ENCODE measurements at places on chromosomes 2 and 18. TPM values are rescaled to one million over a fixed set of nuclear protein-coding genes. Genes with fewer than 3 reads are reported as not detected.

DNA sequence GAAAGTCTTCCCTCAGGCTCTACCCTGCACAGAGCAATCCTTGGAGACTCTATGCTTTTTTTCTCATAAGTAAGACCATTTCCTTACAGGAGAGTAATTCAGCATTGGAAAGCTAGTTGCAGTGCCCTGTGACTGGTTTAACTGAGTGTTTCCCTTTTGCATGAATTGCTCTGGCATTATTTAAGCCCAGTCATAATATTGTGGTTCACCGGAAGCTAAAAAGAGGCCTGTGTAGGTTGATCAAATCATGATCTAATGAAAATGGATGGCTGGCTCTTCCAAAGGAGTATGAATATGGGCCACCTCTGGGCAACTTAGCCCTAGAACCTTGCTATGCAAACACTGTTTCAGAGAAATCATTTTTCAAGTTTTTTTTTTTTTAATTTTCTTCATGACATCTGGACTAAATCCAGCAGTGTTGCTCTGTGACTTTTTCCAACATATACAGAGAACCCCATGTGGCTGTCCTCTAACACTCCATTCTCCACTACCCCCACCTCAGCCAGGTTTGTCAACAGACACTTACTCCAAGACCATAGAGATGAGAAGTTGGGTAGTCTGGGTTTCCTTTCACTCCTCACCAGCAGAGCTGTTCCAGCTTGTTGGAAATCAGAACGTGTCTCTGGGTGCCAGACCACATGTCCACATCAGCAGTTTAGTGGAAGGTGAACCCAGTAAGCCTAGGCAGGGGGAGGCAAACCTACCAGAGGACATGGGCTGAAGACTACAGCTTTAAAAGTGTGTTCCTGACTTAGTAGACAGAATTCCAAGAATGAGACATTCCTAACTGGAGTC lies 175.2 kb upstream of the SLC14A2 start:
- DNase-seq: no peak

- DNase-seq: no peak
These were observed 10.6 kb upstream of the FAM117B start for GRCh38 chr2:202624133-202624532.

DNA sequence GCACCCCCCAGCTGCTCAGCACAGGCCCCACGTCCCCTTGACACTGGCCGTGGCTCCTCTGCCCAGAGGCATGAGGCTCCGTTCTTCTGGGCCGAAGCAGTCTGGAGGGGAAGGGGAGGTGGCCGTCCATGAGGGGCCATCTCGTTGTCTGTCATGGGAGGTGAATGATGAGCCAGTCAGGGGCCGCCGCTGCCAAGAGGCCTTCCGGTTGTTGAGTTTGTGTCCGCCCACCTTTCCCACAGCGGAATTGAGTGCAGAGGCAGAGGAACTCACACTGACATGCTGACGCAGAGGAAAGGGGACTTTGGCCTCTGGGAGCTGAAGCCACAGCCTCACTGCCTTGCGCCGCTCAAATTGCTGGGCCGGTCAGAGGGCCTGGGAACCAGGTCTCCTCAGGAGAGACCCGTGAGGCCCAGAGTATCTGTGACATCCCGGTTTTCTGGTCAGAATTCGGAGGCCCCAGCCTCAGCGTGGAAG lies 268.4 kb downstream of the ATAD2B start:
- DNase-seq: no peak

GRCh38 chr2:198930170-198930569 lies 527.6 kb downstream of the SATB2 start:
- DNase-seq: no peak

GRCh38 chr2:235551965-235552364 lies 58.1 kb downstream of the AGAP1 start:
- DNase-seq: peak; percentile 61

DNA sequence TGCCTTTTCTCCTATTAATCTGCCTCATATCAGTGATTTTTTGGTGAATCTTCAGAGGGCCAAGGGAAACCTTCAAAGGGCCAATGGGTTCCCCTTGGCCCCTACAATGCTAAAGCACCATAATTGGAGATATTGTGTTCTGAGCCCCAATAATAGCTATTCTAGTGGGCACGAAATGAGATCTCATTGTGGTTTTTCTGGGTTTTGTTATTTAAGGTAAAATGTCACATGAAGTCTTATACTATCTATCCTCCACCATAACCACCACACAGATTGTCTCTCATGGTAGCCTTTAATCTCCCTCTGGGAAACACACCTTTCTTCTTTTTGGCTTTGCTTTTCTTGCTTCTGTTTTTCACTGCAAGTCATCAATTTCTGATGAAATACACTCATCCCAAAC lies 152.8 kb downstream of the B3GNT2 start:
- DNase-seq: no peak

DNA sequence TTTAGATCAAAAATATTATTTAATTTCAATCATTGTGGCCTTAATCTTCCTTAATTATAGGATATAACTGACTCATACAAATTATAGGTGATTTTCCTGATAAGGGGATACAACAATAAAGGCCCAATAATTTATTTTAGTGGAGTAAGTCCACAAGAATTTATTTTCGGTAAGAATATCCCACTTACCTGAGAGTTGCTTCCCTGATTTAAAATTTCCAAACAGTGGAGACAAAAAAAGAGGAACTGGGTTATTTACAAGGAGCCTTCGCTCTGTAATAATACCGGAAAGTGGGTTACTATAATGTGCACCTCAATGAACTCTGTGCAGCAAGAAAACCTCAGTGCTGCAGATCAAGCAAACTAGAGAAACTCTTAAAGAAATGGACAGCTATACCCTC lies 42.2 kb downstream of the FEZ2 start:
- no peak for DNase-seq

GRCh38 chr2:3959372-3959771 lies 256.0 kb downstream of the DCDC2C start:
- no peak for DNase-seq

GRCh38 chr18:44856157-44856556 lies 175.5 kb downstream of the SETBP1 start:
- DNase-seq: no peak

- DNase-seq: no peak
These were observed 268.2 kb downstream of the NRXN1 start for GRCh38 chr2:50763776-50764175.

DNA sequence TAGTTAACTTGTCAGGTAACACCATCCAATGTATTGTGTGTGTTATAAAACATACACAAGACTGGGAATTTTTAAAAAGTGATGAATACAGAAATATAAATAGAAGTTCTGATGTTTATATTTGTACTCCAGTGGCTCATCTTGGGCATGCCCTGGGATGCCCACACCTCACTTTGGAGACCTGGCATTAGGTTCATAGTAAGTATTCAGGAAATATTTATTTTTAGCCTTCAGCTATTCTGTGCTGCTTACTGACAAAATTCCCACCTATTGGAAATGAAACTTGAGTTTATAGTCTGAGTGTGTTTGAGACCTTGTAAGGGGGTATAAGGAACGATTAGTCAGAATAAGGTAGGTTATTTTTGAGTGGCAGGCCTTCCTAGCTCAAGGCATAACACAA lies 67.5 kb downstream of the MYO1B start:
- DNase-seq: no peak

DNA sequence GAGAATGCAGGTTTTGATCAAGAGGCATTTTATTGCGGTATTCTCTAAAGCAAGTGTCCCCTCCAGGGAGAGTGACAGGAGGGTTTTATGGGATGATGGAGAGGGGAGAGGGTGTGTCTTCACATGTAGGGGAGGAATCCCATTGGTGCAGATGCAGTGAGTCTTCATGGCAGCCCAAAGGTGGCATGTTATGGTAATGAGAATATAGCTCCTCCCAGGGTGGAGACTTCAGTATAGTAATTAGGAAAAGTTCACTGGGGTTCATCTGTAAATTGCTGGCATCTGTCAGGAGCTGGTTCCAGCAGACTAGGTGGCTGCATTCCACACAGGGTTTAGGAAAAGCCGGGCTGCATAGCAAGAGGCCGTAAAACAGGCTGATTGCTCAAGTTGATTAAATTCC lies 230.7 kb upstream of the CCDC68 start:
- DNase-seq: no peak

DNA sequence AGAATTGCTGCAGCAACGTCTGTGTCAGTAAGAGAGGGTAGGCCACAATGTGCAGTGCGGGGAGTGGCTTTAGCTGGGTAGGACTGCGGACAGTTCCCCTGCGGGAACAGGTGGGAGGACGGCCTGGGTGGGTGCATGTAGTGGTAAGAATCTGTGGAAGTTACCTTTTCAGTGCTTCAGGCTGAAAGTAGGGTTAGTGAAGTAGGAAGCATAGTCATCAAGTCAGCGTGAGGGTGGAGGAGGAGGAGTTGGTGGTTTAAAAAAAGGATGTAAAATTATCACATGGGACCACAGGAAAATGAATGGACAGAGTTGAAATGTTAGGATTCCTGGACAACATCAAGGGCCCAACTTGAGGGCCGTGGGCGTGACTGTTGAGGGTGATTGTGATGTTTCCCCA lies 13.2 kb downstream of the CEP192 start:
- no peak for DNase-seq

GRCh38 chr18:23825978-23826405 lies 136.7 kb downstream of the LAMA3 start:
- peak; percentile 80 for DNase-seq

GRCh38 chr2:160309585-160309984 lies 109.5 kb upstream of the ITGB6 start:
- DNase-seq: no peak

DNA sequence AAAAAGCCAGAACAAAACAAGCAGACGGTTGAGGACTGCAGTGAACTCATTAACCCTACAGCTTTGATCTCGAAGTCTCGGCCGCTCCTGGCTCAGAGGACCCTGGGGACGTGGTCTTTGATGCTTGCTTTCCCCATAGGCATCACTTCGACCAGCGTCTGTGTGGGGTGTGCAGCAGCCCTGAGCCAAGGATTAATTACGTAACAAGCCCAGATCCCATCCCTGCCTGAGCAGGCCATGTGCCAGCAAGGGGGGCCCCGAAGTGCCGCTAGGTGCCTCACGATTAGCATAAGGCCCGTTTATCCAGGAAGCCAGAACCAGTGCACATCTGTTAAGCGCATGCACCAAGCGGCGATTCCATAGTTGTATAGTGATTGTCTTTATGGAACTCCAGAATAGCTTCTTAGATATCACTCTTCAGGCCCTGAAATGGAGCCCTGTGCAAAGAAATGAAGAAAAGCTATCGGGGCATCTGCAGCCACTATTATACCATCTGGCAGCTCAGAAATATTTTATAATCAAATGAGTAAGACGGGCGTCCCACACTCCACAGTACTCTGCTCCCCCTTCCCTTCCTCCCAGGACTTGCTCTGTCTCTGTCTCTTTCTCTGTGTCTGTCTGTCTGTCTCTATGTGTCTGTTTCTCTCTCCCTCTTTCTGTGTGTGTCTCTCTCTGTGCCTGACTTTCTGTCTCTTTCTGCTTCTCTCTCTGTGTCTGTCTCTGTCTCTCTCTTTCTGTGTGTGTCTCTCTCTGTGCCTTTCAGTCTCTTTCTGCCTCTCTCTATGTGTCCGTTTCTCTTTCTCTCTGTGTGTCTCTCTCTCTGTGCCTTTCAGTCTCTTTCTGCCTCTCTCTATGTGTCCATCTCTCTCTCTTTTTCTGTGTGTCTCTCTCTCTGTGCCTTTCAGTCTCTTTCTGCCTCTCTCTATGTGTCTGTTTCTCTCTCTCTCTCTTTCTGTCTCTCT lies 41.7 kb downstream of the HPCAL1 start:
- DNase-seq: no peak

GRCh38 chr18:8942909-8943545 lies 159.5 kb upstream of the NDUFV2 start:
- no peak for DNase-seq

DNA sequence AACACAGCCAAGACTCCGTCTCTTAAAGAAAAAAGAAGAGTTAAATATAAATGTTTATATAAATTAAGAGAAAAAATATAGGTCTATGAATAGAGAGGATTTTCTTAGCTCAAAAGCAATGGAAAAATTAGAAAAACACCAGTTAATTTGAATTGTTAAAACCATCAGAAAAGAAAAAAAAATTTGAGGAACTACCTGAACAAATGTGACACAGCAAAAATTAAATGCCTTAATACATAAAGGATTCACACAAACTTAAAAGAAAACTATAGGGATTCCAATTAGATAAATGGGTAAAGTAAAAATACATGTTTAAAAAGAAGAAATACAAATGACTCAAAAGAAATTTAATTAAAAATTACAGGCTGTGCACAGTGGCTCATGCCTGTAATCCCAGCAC lies 147.9 kb upstream of the DNMT3A start:
- no peak for DNase-seq

Gene REG3A
- total RNA-seq: not detected

Gene PLGLB1
- total RNA-seq: 1.7 TPM

Gene DHRS9
- total RNA-seq: 1.1 TPM
